Esophagus squamous epithelium (tissue), 5 donors: ENCODE measurements at places on chromosomes 5 and 9.

DNA sequence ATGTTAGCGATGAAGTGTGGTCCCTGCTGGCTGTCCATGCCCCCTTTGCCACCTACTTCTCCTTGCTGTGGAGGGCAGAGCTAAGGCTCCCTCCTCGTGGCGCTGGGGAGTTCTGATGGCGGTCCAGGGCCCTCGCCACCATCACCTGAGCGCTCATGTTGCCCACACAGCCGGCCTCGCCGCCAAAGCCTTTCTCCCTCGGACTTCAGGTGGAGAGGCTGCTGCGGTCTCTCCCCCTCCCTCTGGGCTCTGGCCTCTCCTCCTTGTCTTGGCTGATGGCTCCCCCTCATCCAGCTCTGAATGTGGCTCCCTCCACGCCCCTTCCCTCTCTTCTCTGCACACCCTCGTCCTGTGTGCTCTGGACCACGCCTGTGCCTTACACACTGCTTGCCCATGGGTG, 14.5 kb upstream of the LPCAT1 start:
- H3K27ac ChIP-seq, result no peak overlapping the region
- no peaks in the 10 kb centered on the region for H3K36me3 ChIP-seq
- H3K27me3 ChIP-seq, result no peaks in the 10 kb centered on the region
- no peaks in the 10 kb centered on the region for H3K4me1 ChIP-seq
- H3K4me3 ChIP-seq, result no peak overlapping the region

DNA sequence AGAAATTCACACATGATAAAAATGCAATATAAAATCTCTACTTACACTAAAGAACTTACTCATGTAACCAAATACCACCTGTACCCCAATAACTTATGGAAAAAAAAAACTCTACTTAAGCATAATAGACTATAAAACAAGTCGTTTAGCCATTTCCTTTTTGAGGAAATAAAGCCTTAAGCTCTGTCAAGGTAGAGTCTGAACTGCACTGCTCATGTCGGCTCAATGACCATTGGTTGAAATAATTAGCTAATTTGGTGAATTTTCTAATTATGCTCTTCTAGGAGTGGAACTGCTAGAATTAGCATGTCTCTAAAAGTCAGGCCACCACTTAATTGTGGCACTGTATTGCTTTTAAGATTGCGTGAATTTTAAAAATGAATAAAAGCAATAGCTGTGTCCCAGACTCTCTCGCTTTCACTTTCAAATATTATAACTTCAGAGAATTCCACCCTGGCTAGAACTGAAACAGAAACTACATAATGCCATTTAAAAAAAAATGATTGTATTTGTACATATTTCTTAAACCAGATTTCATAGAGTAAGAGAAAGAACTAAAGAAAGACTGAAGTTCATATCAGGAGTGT, 113.0 kb upstream of the PCA3 start:
- no peak overlapping the region for H3K27ac ChIP-seq
- no peaks in the 10 kb centered on the region for H3K36me3 ChIP-seq
- no peak for DNase-seq
- H3K4me3 ChIP-seq, result peak overlapping the region; percentile 15
- peaks cover 3% of the 10 kb centered on the region for H3K4me1 ChIP-seq
- no peaks in the 10 kb centered on the region for H3K27me3 ChIP-seq

DNA sequence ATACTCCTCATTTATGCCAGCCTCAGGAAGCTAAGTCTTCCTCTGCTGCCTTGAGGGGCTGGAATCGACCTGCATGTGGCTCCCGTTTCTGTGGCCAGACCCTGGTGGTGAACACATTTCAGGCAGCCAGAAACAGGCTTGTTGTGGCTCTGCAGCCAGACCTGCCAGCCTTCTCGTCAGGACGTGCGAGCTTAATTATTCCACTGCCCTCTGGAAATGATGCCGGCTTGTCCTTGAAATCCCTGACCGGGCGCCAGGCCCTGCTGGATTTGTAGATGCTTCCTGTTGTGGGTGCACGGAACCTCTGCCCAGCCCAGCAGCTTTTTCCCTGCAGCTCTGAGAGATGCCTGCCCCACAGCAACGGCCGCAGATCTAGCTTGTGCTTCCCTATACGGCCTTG, 41.6 kb downstream of the PDZD2 start:
- no peak for DNase-seq
- H3K27me3 ChIP-seq, result no peaks in the 10 kb centered on the region
- no peak overlapping the region for H3K27ac ChIP-seq

- peaks cover 22% of the 10 kb centered on the region for H3K4me1 ChIP-seq
- H3K36me3 ChIP-seq, result no peaks in the 10 kb centered on the region
- H3K27me3 ChIP-seq, result peaks cover 11% of the 10 kb centered on the region
- peak within 1 kb of the TSS; percentile 93 for H3K27ac ChIP-seq
- DNase-seq, result peak; percentile 91
- peak within 1 kb of the TSS; percentile 67 for H3K4me3 ChIP-seq
These were observed at the start of gene PHPT1 for GRCh38 chr9:136849038-136849959. Gene PHPT1 (plus strand): TSS chr9:136849409. CDS start chr9:136849431, 22 bp downstream.

GRCh38 chr5:9623661-9624060, 6.5 kb downstream of the TAS2R1 start:
- no peak for DNase-seq
- no peaks in the 10 kb centered on the region for H3K36me3 ChIP-seq
- H3K4me1 ChIP-seq, result no peaks in the 10 kb centered on the region
- H3K27ac ChIP-seq, result no peak overlapping the region
- no peak overlapping the region for H3K4me3 ChIP-seq
- H3K27me3 ChIP-seq, result peaks cover 4% of the 10 kb centered on the region

DNA sequence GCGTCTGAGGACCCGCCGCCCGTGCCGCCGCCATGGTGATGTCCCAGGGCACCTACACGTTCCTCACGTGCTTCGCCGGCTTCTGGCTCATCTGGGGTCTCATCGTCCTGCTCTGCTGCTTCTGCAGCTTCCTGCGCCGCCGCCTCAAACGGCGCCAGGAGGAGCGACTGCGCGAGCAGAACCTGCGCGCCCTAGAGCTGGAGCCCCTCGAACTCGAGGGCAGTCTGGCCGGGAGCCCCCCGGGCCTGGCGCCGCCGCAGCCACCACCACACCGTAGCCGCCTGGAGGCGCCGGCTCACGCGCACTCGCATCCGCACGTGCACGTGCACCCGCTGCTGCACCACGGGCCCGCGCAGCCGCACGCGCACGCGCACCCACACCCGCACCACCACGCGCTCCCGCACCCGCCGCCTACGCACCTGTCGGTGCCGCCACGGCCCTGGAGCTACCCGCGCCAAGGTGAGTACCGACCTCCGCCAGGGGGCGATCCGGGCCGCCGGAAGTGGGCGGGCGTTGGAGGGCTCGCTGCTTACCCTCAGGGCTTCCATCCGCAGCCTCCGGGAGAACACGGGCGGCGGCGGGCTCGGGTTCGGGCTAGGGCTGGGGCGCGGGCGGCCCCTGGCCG, 8.5 kb downstream of the PRR7 start:
- H3K4me1 ChIP-seq, result peaks cover 39% of the 10 kb centered on the region
- H3K27me3 ChIP-seq, result no peaks in the 10 kb centered on the region
- H3K36me3 ChIP-seq, result peaks cover 5% of the 10 kb centered on the region
- H3K4me3 ChIP-seq, result peak overlapping the region; percentile 74

DNA sequence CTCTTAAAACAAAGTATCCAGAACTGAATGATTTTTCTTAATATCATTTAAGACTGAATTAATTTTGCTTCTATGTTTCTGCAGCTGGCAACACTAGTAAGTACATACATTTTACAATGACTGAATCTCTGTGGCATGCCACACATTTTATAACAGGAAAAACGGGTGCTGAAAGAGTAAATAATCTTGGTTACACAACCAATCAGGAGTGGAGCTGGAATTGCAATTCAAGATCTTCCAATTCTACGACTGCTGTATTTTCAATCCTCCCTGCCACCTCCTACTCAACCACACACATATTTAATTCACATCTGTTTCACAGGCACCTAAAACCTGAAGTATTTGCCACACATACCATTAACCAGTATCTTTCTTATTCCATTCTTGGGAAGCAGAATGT, 52.7 kb upstream of the NR5A1 start:
- H3K4me3 ChIP-seq, result no peak overlapping the region
- no peaks in the 10 kb centered on the region for H3K4me1 ChIP-seq
- H3K27me3 ChIP-seq, result no peaks in the 10 kb centered on the region

DNA sequence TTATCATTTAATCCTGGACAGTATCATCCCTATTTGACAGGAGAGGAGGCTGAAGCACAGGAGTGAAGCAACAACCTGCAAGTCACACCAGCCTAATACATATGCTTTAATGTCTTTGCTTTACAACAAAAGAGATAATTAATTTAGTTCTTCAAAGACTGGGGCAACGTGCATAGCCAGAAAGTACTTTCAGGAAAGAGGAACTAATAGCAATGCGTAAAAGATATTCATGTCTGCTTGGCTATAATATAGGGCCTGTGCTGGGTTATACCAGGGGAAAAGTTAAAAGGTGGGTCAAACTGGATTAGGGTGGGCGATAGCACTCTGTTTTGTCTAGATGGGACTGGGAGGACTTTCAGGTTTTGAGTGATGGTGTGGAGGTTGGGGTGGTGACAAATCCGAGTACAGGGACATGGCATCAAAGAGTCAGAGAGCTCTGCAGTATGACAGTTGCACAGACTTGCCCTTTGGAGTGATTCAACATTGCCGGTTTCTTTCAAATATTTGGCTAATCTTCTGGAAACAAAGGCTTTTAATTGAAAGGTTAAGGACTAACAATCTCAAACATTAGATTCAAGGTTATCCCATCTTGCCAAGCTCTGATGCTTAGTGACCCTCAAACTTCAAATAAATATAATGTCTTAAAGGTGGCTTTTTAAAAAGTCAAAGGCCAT, 11.9 kb downstream of the DAB2 start:
- H3K36me3 ChIP-seq, result no peaks in the 10 kb centered on the region
- H3K27me3 ChIP-seq, result no peaks in the 10 kb centered on the region
- peaks cover 13% of the 10 kb centered on the region for H3K4me1 ChIP-seq
- DNase-seq, result no peak

DNA sequence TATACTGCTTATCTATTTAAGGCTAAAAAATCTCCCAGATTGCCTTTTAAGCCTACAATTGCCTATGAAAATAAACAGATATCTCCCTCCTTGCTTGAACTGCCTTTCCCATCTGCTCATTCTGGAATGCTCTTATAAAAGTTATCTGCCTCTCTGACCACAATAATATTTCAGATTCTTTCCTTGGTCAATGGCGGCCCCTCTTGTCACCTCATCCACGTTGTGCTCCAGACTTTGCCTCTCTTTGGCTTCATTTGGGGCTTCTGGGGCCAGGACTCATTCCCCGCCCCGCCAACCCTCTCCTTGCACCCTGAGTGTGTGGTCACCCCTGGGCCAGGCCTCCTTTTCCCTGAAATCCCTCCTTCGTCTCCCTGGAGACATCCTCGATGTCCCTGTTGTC, 110.0 kb upstream of the RPS23 start:
- no peak for DNase-seq
- peaks cover 5% of the 10 kb centered on the region for H3K4me1 ChIP-seq
- H3K27ac ChIP-seq, result no peak overlapping the region
- no peaks in the 10 kb centered on the region for H3K27me3 ChIP-seq
- no peak overlapping the region for H3K4me3 ChIP-seq

DNA sequence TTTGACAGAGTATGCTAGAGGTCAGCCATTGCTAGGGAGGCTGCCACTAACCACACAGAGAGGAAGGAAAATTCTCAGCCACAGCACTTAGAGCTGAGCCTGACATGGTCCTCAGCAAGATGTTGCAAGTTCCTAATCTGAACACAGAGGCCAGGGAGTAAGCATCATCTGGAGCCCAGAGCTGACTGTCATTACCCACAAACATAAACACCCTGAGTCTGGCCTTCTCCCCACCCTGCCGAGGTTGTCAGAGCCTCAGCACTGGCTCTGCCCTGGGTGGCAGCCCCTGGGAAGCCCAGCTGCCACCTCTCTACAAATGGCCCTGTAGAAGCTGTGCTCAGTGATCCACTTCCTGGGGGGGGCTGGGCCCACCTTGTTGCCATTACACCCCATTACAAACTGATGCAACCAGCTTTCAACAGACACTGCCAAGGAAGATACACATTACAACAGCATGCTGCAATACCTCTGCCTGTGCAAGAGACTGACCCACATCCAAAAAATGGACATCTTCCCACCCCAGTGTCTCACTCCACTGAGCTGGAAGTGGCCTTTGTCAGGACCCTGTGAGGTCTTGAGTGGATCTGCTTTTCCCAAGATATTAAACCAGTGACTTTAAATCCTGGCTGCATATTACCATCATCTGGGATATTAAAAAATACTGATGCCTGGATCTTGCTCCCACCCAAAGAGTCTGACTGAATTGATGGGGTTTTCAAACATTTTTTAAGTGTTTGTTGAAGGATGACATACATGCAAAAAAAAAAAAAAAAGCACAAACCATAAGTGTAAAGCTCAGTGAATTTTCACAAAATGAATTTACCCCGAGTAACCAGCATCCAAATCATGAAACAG, 33.0 kb downstream of the IRF1 start:
- no peak for DNase-seq
- no peaks in the 10 kb centered on the region for H3K27me3 ChIP-seq
- no peaks in the 10 kb centered on the region for H3K36me3 ChIP-seq
- no peak overlapping the region for H3K4me3 ChIP-seq
